ENCODE measurements at places on chromosomes 11 and 22. TPM values are rescaled to one million over a fixed set of nuclear protein-coding genes. Genes with fewer than 3 reads are reported as not detected.

HOATZ gene
- not detected for total RNA-seq

C22orf31 gene
- total RNA-seq: not detected

NLRP10 gene
- not detected for total RNA-seq

ZNF280A gene
- total RNA-seq: not detected

PRDM11 gene
- total RNA-seq: 4.7 TPM

SLC17A6 gene
- not detected for total RNA-seq

OR5A1 gene
- total RNA-seq: not detected

KCNK4 gene
- not detected for total RNA-seq

TP53I11 gene
- total RNA-seq: 14.0 TPM

IRAG1 gene
- total RNA-seq: not detected

FAM168A gene
- total RNA-seq: 11.7 TPM

KCNJ4 gene
- not detected for total RNA-seq

C11orf65 gene
- total RNA-seq: 1.9 TPM

CDKN1C gene
- 0.85 TPM for total RNA-seq

PDGFB gene
- total RNA-seq: 0.35 TPM

OR5B2 gene
- not detected for total RNA-seq

OR6A2 gene
- 0.04 TPM for total RNA-seq

CNTF gene
- 3.3 TPM for total RNA-seq

RBMXL2 gene
- not detected for total RNA-seq

GAL3ST1 gene
- total RNA-seq: not detected

DEFB108B gene
- not detected for total RNA-seq

OR2AT4 gene
- total RNA-seq: not detected

NRIP3 gene
- total RNA-seq: 1.5 TPM

CFL1 gene
- total RNA-seq: 1,050 TPM

POU2AF3 gene
- not detected for total RNA-seq

PLAAT5 gene
- total RNA-seq: 0.18 TPM

LRRC55 gene
- not detected for total RNA-seq

XPNPEP3 gene
- total RNA-seq: 22.3 TPM

PGA4 gene
- not detected for total RNA-seq

MS4A15 gene
- total RNA-seq: not detected

MS4A4A gene
- not detected for total RNA-seq

MUC2 gene
- not detected for total RNA-seq
